ENCODE measurements at places on chromosomes 11 and 22. TPM values are rescaled to one million over a fixed set of nuclear protein-coding genes. Genes with fewer than 3 reads are reported as not detected.

The IGSF22 gene
- not detected for total RNA-seq

The ADM gene
- 73.5 TPM for total RNA-seq

The NXPE4 gene
- not detected for total RNA-seq

The SDF2L1 gene
- total RNA-seq, result 55.9 TPM

The RFPL2 gene
- total RNA-seq, result 0.19 TPM

The APLNR gene
- 0.12 TPM for total RNA-seq

The RASD2 gene
- total RNA-seq, result 1.3 TPM

The MS4A15 gene
- not detected for total RNA-seq

The TSPAN18 gene
- 1.8 TPM for total RNA-seq

The CCDC90B gene
- 54.8 TPM for total RNA-seq

The TRIM6 gene
- total RNA-seq, result 13.3 TPM

The ZBTB16 gene
- total RNA-seq, result not detected

The CBX6 gene
- total RNA-seq, result 35.0 TPM

The DCPS gene
- total RNA-seq, result 20.9 TPM

The OR8A1 gene
- not detected for total RNA-seq

The RCOR2 gene
- 1.3 TPM for total RNA-seq

The OR5AL1 gene
- total RNA-seq, result not detected

The MACROD1 gene
- 12.0 TPM for total RNA-seq

The SBF2 gene
- total RNA-seq, result 13.3 TPM

The NPAS4 gene
- total RNA-seq, result not detected

The F2 gene
- total RNA-seq, result 2.7 TPM

The TSPAN32 gene
- total RNA-seq, result not detected

The MMP1 gene
- 0.87 TPM for total RNA-seq

The VWCE gene
- 0.77 TPM for total RNA-seq

The PRG3 gene
- not detected for total RNA-seq

The OR5P2 gene
- total RNA-seq, result not detected

The MS4A6E gene
- total RNA-seq, result not detected

The GRIK4 gene
- not detected for total RNA-seq

The RFPL1 gene
- total RNA-seq, result not detected

The PKP3 gene
- total RNA-seq, result 34.2 TPM

The JRKL gene
- 5.7 TPM for total RNA-seq

The HTR3B gene
- not detected for total RNA-seq

The CECR2 gene
- total RNA-seq, result 0.06 TPM

The OR5A2 gene
- total RNA-seq, result not detected

The TRIM44 gene
- total RNA-seq, result 16.8 TPM

The KIRREL3 gene
- total RNA-seq, result 10.4 TPM

The MRE11 gene
- 19.1 TPM for total RNA-seq

The IGSF9B gene
- total RNA-seq, result 1.3 TPM

The ASPHD2 gene
- total RNA-seq, result 1.5 TPM

The SELENOO gene
- total RNA-seq, result 17.3 TPM

The BLID gene
- total RNA-seq, result not detected

The SCGB2A2 gene
- not detected for total RNA-seq
